Effector CD8-positive, alpha-beta T cell (primary cell): ENCODE measurements at places on chromosomes 3 and 15.

DNA sequence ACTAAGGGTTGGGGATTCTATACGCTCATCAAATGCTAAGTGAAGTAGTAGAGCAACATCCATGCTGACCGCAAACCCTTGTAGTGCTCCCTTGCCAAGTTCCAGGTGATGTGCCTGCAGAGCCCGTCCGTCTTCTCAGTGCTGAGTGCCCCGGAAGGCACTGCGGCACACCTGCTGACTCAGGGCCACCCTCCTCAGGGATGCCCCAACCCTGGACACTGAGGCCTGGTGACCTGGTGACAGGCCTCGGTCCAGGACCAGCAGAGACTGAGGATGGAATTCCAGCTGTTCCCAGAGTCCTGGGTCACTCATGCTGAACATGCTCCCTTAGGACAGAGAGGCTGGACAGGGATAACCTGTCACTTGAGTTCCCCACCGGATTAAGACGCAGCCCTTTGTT, 422.5 kb downstream of the OCA2 start:
- no peak for DNase-seq

DNA sequence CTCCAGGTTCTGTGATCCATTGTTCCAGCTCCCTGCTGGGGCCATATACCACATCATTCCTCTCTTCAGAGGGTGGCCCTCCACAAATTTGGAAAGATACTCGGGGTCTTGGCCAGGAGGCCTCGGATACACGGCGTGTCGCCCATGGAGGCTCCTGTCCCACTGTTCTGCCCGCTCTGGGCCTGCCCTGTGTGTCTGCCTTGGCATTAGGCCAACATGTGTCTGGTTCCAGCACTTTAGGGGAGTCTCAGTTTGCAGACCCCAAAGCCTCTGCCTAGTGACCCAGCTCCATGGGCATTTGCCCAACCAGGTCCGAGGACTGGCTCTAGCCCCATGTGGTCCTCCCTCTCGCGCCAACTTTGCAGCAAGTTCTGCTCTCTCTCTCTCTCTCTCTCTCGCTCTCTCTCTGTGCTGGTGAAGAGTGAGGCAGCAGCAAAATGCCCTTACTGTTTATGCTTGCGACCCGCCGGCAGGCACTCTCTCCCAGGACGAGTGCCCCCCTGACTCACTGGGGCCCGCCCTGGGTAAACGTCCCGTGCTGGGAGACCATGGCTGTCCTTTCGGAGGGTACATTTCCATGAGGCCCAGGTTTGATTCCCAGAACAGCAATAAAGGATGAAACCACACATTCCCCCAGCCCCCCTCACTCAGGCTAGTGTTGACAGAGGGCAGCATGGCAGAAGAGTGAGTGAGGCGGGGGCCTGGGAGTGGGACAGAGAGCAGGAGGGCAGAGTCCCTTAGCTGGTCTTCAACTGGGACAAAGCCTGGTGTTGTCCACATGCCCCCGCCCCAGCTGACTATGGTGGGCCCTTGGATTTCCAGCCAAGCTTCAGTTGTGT, 77.9 kb downstream of the ISG20 start:
- no peak for DNase-seq

- no peak for DNase-seq
Observed at GRCh38 chr3:21734746-21735145, 16.3 kb downstream of the ZNF385D start.

- DNase-seq: no peak
Observed at GRCh38 chr3:152379415-152380042, 110.8 kb downstream of the MBNL1 start.

GRCh38 chr3:165233501-165234195, 37.5 kb upstream of the SLITRK3 start:
- DNase-seq: no peak

DNA sequence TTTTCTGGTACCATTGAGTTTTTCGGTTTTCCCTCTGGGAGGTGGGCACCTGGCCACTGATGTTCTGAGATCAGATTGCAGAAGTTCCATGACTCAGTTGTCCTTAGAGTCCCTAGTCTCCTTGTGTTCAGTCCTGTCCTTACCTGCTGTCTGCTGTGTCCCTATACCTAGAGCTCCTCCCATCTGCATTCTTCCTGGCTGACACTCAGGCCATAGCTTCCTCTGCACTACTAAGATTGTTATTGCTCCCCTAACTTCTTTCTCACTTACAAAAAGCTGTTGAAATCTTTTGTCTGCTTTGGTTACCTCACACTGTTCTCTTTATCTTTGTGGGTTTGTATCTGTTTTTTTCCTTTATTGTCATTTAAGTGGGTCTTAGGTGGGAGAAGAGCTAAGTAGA, 13.2 kb downstream of the USP3 start:
- DNase-seq: no peak

DNA sequence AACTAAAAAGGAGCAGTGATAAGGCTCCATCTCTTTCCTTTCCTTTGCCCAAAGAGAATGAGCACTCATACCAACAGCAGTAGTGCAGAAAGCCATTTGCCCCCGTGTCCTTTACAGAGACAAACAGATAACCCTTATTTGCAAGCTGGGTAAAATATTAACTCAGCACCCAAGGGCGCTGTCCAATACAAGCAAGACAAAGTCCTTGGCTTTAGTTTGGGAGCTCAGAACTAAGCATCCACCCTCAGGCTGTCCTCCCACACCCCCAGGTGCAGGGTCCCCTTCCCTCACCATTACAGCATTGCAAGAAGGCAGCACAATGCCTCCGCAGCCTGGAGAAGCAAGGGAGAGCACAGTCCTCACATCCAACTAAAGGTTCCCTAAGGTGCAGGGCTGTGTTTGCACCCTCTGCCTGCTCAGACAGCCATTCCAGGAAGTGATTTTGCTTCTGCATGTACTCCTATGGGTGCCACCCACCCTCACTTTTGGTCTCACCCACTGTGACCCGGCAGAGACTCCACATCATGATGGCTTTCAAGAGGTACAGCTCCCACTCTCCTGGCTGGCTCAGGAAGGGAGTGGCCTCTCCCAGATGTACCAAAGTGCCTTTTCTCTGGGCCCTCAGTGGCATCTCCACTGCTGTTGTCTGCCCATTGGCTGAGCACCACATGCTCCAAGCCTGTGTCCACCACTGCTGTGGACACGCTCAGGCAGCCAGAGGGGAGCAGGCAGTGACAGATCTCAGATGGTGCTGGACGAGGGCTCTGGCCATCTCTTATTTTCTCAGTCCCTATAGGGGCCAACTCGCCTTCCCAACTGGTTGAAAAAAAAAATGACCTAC, 34.1 kb upstream of the HES1 start:
- no peak for DNase-seq

GRCh38 chr3:126667631-126668449, 12.9 kb upstream of the TXNRD3 start:
- no peak for DNase-seq

DNA sequence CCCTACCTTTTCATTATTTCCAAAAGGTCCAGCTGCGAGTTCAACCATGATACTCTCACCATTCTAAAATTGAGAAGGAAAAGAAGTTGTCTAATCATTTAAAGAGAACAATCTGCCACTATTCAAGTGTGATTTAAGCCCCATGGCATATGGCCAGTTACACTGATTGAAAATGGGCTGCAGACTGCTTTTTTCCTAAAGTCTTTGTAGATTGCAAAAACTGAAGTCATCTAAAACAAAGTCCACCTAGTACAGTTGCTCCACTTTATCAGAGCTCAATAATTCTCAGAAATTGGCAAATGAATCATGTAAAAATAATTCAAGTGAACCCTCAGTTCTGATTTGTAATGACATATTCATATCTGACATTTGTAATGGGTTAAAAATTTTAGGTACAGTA, 39.2 kb downstream of the SPPL2A start:
- no peak for DNase-seq
